ENCODE measurements at places on chromosomes 6 and 20. TPM values are rescaled to one million over a fixed set of nuclear protein-coding genes. Genes with fewer than 3 reads are reported as not detected.

- DNase-seq: no peak
Measured at GRCh38 chr6:30158475-30159040, 2.5 kb downstream of the TRIM10 start.

GRCh38 chr6:34370361-34370760, 22.1 kb downstream of the NUDT3 start:
- no peak for DNase-seq

DNA sequence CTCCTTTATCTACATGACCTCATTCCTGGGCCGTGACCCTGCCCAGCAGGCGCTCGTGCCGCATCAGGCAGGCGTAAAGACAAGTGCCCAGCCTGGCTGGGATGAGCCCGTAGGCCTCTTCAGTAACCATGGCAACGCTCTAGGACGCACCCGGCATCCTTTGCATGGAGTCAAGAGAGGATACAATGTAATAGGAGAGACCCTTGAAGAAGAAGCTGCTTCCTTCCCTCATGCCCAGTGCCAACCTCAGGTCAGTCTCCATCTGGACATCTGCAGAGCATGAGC, 5.0 kb upstream of the LSM14B start:
- DNase-seq: no peak

GRCh38 chr6:46136831-46137230, 7.0 kb downstream of the ENPP4 start:
- no peak for DNase-seq

- no peak for DNase-seq
Measured at GRCh38 chr20:15012566-15012965, 675.2 kb upstream of the FLRT3 start.

GRCh38 chr20:24385547-24385946, 83.9 kb upstream of the SYNDIG1 start:
- no peak for DNase-seq

DNA sequence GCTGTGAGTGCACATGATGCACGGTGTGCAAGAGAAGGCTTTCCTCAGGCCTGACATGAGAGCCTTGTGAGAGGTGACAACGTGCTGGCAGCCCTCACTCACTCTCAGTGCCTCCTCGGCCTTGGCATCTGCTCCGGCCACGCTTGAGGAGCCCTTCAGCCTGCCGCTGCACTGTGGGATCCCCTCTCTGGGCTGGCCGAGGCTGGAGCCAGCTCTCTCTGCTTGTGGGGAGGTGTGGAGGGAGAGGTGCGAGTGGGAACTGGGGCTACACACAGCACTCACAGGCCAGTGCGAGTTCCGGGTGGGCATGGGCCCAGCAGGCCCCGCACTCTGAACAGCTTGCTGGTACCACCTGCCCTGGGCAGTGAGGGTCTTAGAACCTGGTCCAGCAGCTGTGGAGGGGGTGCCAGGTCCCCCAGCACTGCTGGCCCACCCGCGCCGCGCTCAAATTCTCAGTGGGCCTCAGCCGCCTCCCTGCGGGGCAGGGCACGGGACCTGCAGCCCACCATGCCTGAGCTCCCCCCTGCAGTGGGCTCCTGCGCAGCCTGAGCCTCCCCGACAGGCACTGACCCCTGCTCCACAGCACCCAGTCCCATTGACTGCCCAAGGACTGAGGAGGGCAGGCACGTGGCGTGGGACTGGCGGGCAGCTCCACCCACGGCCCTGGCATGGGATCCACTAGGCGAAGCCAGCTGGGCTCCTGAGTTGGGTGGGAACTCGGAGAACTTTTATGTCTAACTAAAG, 74.9 kb upstream of the BMP5 start:
- DNase-seq: no peak

DNA sequence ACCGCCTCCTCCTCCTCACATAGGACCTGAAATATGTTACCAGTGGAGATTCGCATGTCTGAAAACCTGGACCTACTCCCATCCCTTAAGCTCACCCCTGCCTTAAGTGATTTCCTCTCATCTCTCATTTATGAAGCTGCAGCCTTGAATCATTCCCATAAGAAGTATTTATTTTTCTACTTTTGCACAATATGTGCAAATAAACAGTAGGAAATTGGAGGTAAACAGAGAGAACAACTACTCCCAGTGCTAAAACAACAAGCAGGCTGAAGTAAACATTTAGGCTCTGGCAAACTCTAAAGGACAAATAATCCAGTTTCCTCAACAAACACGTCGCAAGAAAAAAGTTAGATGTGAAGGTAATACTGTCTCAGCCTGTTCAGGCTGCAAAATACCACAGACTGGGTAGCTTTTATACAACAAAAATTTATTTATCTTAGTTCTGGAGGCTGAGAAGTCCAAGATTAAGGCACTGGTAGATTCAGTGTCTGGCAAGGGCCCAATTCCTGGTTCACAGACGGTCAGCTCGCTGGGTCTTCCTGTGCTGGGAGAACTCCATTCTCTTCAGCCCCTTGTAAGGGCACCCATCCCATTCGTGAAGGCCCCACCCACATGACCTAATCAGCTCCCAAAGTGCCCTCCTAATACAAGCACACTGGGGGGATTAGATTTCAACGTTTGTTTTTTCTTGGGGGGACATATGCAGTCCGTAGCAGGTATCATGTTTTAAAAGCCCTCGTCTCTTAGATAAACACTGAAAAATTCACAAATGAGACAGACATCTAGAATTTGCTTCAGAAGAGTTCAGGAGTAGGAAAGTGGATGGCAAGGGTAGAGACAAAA, 15.6 kb downstream of the SPATA2 start:
- no peak for DNase-seq

DNA sequence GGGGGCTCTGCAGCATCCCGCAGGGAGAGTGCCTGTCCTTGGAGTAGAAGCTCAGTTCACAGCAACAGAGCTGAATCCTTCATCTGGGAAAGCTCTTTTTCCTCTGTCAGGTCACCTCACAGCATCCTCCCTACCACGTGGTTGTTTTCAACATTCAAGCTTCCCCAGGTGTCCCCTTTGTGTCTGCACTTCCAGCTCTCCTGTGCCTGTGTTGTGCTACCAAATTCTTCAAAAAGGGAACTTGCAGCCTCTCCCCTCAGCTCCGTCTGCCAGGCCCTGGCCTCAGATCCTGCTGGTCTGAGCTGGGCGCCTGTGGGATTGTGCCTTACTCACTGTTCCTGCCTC, 108.4 kb downstream of the FOXF2 start:
- DNase-seq: no peak

DNA sequence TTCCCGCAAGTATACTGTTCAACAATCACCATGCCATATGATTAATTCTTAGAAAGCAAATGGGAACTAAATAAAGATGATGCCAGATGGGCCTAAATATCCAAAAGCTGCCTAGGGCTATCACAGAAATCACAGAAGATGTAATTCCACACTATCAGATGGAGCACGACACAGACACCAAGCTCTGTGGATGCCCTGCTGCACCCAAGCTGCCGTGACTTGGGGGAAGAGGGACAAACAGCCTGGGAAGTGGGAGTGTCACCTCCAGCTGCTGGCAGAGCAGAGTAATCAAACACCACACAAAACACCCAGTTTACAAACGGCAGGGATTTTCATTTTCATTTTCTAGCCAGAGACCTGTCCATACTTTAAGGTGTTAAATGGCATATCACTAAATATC, 35.7 kb downstream of the PDE10A start:
- no peak for DNase-seq

DNA sequence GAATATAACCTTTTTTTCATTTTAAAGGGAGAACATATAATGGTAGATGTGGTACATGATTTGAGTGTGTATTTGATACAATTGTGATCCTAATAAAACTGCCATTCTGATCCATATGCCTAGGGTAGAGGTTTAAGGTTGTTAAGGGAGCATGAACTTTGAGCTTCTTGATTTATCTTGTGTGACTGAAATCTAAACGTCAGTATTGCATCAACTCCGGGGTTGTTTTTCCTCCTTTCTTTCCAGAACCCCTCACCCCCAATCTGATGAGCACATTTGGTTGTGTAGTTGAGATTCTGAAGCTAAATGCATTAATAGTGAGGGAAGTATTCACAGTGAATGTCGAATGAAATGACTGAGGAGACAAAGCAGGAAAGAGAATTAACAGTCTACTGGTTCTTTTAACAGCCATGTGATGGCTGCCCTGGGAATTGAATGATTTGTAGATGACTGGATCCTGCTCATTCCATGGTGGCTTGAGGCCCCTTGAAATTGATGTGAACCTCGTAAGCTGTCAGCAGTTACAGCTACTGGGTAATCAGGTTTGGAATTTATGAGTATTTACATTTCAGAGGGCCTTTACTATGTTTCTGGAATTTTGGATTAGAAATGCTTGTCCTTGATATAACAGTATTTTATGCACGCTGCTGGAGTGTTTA, 44.8 kb downstream of the FARS2 start:
- DNase-seq: no peak

DNA sequence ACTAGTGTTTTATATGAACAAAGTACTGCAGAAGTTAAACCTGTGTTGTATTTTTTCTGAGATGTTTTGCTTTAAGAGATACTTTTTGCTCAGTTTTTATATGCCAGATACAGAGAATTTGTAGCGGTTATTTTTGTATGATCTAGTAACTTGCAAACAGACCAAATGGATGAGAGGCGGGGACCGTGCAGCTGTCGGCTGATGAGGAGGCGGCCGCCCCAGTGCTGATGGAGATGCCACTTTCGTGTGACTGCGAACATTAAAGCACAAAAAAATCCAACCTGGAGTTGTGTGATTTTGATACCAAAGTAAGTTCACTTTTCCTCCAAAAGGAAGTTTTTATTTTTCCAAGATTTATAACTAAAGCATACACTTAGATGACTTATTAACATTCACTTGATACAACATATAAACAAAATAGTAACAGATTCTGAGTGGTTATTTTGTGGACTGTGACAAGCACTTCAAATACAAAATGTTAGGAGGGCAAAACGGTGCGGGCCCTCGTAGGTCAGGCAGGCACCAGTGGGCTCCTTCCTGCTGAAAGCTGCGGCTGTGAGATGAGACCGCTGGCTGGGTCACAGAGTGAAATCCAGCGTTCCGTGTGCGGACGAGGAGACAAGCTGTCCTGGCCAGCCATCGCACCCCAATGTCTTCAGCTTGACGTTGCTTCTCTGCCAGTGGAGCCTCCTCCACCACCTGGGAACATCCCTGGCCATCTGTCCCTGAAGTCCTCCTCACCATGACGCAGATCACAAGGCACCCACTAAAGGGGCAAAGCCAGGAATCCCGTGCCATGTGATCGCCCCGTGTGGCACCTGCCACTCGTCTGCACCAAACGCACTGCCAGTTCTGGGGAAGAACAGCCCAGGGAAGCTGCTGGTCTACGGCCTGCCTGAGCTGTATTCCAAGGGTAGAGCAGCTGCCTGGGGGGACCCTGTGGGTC, 4.0 kb upstream of the OGFR start:
- no peak for DNase-seq

- DNase-seq: no peak
Measured at GRCh38 chr6:44980841-44981240, 347.3 kb upstream of the RUNX2 start.

Gene FRMD1
- total RNA-seq: 0.19 TPM

Gene LY86
- total RNA-seq: 3.6 TPM

Gene RBBP8NL
- total RNA-seq: not detected

Gene WFDC12
- total RNA-seq: not detected

Gene TGM3
- total RNA-seq: not detected

Gene KHDC1L
- total RNA-seq: not detected

Gene CABLES2
- total RNA-seq: 4.2 TPM

Gene SUMO4
- 2.9 TPM for total RNA-seq

Gene TRERF1
- total RNA-seq: 2.7 TPM

Gene SMOC2
- total RNA-seq: 369 TPM

Gene RIPOR3
- total RNA-seq: 3.4 TPM

Gene XKR7
- not detected for total RNA-seq

Gene SLC2A4RG
- 72.4 TPM for total RNA-seq

Gene RAB44
- 0.29 TPM for total RNA-seq

All from aorta (tissue), 5 donors.